ENCODE measurements at places on chromosomes 5 and 9. TPM values are rescaled to one million over a fixed set of nuclear protein-coding genes. Genes with fewer than 3 reads are reported as not detected.

DAB2IP gene
- 1.2 TPM for total RNA-seq

IL33 gene
- not detected for total RNA-seq

MINAR2 gene
- not detected for total RNA-seq

CTNNAL1 gene
- 4.8 TPM for total RNA-seq

ECSCR gene
- not detected for total RNA-seq

Data from CD8-positive, alpha-beta T cell (primary cell).